ENCODE measurements at places on chromosomes 3 and 15.

- DNase-seq, result no peak
Measured at GRCh38 chr3:8341821-8342247, 159.8 kb upstream of the LMCD1 start.

- DNase-seq, result no peak
Measured at GRCh38 chr3:36796881-36797280, 32.5 kb upstream of the DCLK3 start.

- DNase-seq, result no peak
Measured at GRCh38 chr3:30288830-30289229, 317.6 kb upstream of the TGFBR2 start.

GRCh38 chr15:90059208-90059985, 42.9 kb downstream of the IDH2 start:
- peak; percentile 36 for DNase-seq

- DNase-seq, result no peak
Measured at GRCh38 chr3:123158899-123159390, 42.8 kb upstream of the SEC22A start.

GRCh38 chr3:46062679-46063078, 35.4 kb upstream of the XCR1 start:
- no peak for DNase-seq

- DNase-seq, result no peak
Measured at GRCh38 chr3:70990723-70991122, 592.8 kb downstream of the FOXP1 start.

- no peak for DNase-seq
Measured at GRCh38 chr15:67024314-67024997, 40.9 kb upstream of the SMAD3 start.

- no peak for DNase-seq
Measured at GRCh38 chr3:142029052-142029642, 120.2 kb downstream of the TFDP2 start.

GRCh38 chr3:25508901-25509300, 80.8 kb downstream of the RARB start:
- no peak for DNase-seq

DNA sequence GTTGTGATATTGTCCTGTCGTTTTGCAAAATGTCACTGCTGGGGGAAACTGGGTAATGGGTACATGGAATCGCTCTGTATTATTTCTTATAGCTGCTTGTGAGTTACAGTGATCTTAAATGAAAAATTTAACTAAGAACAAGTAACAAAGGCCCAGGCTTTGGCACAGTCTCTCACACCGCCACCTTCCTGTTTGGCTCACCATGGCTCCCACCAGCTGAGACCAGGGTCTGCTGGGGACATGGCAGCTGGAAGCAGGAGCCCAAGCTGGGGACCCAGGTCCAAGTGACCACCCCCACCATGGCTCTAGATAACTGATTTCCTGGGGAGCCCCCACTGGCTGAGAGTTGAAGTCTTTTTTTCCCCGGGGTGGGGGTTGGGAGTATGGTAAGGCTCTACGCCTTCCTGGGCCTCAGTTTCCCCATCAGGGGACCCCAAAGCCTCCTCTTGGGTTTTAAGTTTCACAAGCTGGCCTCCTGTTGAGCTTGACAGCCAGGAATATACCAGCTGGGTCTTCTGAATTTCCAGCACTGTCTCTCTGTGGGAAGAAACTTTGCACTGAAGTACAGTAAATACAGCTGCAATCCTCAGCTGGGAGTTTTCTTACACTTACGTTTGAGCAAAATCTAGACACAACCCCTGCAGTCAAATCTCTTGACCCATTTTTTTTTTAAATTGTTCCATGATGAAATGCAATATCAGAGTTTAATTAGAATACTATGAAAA, 26.1 kb downstream of the ABTB1 start:
- no peak for DNase-seq

- no peak for DNase-seq
Measured at GRCh38 chr3:133827136-133827535, 21.5 kb downstream of the SRPRB start.

DNA sequence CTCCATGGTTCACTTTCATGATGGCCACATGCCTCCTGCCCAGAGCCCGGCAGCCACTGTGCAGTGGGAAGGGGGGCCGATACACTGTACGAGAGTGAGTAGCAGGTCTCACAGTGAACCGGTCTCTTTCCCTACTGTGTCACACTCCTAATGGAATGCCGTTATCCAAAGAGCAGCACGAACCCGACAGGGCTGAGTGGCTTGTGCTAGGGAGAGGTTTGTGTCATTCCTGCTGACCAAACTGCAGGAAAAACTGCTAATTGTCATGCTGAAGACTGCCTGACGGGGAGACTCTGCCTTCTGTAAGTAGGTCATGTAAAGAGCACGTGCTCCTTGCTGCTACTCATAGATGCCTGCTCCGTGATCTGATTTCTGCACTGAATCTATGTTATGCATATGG, 105.1 kb downstream of the ARPP21 start:
- DNase-seq, result no peak

DNA sequence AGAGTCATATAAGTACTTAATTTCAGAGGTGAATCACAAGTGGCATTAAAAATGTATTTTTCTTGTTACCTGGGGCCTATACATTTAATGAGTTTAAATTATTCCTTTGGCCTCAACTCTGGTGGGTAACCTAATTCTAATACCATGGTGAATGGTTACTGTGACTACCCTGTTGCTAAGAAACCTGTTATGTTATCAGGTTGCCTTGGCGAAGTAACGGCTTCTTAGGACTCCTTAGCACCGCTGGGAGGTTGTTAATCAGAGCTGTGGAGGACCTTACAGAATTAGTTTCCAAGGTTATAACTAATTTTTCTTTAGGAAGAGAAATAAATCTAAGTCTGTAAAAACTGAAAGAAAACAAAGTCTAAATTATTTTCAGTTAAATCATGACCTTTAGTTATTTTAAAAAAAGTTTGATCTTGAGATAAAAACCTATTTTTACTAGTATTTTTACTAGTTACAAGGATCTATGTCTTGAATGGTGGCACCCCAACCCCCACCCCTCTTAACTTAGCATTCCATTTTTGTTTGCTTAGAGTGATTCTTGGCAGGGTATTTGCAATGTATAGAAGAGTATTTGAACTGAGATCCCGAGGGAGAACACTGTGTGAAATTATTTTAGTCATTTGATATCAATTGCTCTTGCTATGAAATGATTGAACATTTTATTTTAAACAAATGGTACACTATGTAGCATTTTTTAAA, 155.5 kb downstream of the FNDC3B start:
- no peak for DNase-seq

GRCh38 chr3:65398953-65399352, 639.8 kb downstream of the MAGI1 start:
- no peak for DNase-seq

DNA sequence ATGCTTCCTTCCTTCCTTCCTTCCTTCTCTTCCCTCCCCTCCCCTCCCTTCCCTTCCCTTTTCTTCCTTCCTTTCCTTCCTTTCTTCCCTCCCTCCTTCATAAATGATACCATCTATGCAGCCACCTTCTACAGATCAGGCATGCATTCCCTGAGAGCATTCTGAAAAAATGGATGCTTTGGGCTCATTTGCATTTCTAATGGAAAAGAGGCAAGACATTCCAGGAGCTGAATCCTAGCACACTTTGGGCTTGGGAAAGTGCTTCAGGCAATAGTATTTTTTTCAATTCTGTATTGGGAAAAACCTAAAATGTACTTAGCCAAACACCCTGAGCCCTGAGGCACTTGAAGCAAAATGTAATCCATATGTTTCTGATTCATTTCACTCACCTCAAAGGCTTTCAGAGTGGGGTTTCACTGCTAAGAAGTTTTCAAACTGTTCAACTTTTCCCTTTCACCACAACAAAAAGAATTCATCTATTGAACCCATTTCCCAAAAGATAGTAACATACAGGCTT, 220.1 kb upstream of the RORA start:
- no peak for DNase-seq

- DNase-seq, result no peak
Measured at GRCh38 chr3:196699749-196700148, 12.3 kb downstream of the CEP19 start.

GRCh38 chr15:85021409-85021808, 39.8 kb downstream of the PDE8A start:
- no peak for DNase-seq

DNA sequence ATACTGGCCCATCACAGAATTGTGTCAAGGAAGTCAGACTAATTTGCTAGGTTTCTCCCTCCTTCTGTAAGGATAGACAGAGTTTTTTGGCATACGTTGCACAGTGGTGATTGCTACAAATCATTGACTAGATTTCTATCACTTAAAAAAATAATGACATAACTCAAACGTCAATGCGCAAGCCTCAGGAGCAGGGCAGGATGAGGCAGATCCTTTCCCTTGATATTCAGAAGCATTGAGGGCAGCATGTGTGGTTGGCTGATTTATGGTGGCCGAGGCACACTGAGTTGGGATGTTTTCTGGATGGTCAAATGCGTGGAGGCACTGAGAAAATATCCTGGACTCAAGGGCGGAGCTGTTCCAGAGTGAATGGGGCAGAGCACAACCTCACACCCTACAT, 14.4 kb downstream of the THSD4 start:
- DNase-seq, result no peak

DNA sequence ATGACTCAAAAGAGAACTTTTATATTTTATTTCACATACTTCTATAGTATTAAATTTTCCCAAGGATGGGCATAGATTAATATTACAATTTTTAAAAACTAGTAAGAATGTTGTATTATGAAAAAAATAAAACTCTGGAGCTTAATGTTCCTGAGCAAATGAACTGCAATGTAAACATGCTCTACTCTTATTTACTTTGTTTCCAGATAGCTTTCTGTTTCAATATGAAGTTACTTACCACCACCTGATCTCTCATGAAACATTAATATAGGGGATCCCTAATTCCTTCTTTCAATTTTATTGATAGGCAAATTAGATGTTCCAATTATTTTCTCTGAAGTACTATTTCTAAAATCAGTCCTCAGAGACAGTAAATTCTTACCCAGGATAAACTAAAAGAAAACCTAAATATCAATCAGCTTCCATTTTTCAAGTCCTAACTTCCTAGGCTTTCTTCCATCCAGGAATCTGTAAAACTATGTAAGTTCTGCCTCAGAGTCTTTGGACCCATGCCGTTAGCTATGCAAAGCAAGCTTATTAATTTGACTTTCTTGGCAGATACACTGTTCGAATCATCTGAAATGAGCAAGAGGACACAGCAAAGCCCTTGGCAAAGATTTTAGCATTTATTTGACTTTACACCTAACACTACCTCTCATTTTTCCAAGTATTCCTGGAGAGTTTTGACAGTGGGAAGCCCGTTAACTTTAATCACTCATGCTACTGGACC, 93.2 kb downstream of the PLCH1 start:
- DNase-seq, result no peak

DNA sequence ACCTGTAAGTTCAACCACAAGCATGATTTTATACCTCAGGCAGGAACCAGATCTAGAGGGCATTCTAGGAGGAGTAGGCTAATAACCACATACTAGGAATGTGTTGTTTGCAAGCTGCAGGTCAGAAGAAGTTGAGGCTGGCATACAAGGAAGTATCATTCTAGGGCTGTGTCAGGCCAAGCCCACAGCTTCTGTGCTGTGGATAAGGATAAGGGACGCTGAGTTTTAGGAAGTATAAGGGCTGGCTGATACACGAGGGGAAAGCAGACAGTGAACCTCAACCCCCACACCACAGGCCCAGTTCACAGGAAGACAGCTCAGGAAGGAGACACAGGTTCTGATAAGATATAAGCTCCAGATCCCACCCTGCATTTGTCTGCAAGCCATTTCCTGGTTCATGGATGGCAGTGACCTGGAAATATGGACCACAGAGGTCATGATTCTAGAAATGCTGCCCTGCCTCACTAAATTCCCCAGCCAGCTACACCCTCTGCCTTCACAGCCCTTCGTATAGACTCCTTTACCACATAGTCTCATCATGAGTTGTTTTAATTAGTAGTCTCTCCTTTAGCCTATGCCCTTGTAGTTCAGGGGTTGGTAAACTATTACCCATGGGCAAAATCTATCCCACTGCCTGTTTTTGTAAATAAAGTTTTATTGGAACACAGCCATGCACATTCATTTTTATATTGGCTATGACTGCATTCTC, 260.7 kb downstream of the OPA1 start:
- DNase-seq, result no peak

GRCh38 chr3:15206662-15207576, 873 bp downstream of the CAPN7 start:
- no peak for DNase-seq

GRCh38 chr3:62870321-62870720, 4.9 kb downstream of the CADPS start:
- no peak for DNase-seq

GRCh38 chr3:146390957-146391356, 78.4 kb downstream of the PLSCR2 start:
- no peak for DNase-seq

- no peak for DNase-seq
Measured at GRCh38 chr15:52805351-52806283, 15.5 kb upstream of the ONECUT1 start.

DNA sequence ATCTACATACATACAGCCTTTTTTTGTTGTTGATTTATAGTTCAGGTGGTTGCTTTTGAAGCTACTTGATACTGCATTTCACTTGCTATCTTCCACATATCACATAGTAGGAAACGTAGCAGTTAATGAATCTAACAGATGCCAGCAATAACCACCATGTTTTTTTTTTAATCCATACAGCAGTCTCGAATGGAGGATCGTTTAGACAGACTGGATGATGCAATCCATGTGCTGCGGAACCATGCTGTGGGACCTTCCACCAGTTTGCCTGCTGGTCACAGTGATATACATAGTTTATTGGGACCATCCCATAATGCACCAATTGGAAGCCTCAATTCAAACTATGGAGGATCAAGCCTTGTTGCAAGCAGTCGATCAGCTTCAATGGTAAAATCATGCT, 123.2 kb upstream of the CGNL1 start:
- no peak for DNase-seq

DNA sequence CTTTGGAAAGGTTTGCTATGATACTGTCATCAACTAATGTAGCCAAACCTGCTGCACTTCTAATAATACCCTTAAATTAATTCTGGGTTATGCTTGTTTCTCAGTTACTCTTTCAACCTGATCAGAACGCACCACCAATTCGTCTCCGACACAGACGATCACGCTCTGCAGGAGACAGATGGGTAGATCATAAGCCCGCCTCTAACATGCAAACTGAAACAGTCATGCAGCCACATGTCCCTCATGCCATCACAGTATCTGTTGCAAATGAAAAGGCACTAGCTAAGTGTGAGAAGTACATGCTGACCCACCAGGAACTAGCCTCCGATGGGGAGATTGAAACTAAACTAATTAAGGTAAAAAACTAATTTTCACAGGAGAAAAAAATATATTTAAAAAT, 7.9 kb upstream of the RPLP1 start:
- DNase-seq, result no peak

- DNase-seq, result no peak
Measured at GRCh38 chr3:172987273-172987672, 153.8 kb downstream of the SPATA16 start.

DNA sequence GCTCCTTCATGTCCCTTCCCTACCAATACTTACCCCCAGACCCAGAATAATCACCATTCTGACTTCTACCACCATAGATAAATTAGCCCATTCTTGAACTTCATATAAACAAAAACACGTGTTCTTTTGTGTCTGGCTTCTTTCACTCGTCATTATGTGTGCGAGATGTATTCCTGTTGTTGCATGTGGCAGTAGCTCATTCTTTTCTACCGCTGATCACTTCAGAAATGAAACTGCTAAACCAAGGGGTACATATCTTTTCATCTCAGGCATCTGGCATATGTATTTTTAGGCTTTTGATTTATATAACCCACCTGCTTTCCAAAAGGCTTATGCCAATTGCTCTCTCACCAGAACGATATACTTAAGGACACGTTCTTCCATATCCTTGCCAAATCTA, 13.8 kb upstream of the SCG3 start:
- no peak for DNase-seq
